Activated naive CD4-positive, alpha-beta T cell treated with anti-CD3 and anti-CD28 coated beads, Interleukin-2, amount 10 ng/mL, durations not matched to agents 7 days and 5 days (primary cell): ENCODE measurements at places on chromosomes 5 and 9.

DNA sequence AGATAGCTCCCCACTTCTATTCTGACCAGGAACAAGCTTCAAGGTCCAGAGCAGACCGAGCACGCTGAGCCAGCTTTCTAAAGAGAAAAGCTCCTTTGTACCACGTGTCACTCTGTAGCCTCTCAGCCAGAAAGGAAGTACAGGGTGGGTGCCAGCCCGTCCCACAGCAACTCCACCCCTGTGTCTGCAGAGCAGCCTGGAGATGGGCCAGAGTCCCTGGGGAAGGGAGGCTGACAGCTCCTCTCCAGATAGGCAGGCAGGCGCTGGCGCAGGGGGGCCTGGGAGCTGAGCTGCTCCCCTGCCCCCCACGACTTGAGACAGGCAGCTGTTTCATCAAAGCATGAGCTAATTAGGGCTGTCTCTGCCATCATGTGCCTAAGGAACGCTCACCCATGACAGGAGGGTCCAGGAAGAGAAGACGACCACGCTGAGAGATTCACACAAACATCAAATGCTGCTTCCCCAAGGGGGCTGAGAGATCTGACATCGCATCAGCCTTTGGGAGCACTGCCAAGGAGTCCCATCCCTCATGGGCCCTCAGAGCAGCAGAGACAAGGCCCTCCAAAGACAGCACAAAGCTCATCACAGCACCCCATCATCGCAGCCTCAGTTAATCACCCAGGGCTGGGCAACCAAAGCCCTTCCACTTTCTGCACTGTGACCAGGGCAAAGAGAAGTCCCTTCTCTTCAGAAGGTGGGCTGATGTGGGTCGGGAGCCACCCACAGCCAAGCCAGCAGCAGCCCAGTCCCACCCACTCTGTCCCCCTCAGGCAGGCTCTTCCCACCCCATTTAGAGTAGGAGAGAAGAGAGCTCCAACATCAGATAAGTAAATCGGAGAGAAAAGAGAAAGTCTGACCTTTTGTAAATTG lies 78.5 kb upstream of the LRRTM2 start:
- H3K27ac ChIP-seq: no peak overlapping the region
- H3K36me3 ChIP-seq: no peaks in the 10 kb centered on the region
- peak; percentile 64 for DNase-seq
- H3K4me1 ChIP-seq: peaks cover 22% of the 10 kb centered on the region
- H3K4me3 ChIP-seq: no peak overlapping the region
- no peaks in the 10 kb centered on the region for H3K27me3 ChIP-seq

- H3K27me3 ChIP-seq: no peaks in the 10 kb centered on the region
- H3K4me1 ChIP-seq: no peaks in the 10 kb centered on the region
- no peak overlapping the region for H3K4me3 ChIP-seq
- no peak overlapping the region for H3K27ac ChIP-seq
Measured at GRCh38 chr9:75950998-75951397, 60.5 kb downstream of the PCSK5 start.

DNA sequence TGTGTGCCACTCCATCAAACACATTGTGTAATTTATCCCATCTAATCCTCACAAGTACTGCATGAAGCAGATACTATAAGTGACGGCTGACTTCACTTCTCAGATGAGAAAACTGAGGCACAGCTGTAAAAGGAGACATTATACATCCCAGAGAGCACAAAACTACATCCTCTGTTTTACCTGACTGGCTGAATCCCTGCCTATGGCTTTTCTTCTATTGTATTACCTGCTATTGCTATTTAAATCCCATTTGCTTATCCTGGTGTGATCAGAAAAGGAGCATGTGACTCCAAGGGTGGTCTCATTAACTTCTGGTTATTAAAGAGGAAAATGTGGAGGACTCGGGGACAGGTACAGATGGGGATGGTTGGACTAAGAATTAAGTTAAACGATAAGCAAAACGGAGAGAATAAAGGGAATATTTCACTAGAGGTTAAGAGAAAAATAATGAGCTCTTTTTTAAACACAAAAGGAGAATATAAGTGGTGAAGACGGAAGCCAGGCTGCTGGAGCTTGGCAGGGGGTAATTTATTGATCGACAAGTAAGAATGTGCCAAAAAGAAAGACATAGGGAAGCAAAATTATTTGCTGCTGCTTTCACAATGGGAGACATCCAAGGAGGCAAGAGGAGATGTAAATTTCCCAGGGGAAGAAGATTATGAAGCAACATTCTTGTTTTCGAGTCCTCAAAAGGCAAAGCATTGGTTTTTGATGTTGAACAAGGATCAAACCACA lies 155.7 kb upstream of the GPR151 start:
- H3K27ac ChIP-seq: no peak overlapping the region
- no peaks in the 10 kb centered on the region for H3K36me3 ChIP-seq
- no peaks in the 10 kb centered on the region for H3K4me1 ChIP-seq

GRCh38 chr5:141605523-141606277 lies 13.1 kb downstream of the DIAPH1 start:
- DNase-seq: peak; percentile 82
- no peaks in the 10 kb centered on the region for H3K27me3 ChIP-seq
- peak overlapping the region; percentile 59 for H3K4me3 ChIP-seq
- H3K27ac ChIP-seq: peak overlapping the region; percentile 94

DNA sequence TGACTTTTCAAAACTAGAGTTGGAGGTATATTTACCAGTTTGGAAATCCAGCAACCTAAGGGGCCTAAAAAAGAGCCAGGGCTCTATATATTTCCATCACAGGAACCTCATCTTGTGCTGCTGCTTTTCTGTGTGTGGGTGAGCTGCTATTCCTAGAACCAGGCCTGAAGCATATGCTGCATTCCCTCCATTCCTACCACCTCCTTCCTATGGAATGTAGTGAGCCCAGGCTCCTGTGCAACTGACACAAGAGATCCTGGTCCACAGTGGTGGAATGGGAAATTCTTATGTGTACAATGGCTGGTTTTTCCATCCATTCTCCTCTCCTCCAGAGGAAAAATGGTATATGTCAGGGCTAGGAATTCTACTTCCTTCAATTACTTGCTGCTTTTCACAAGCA lies 39.1 kb downstream of the SPEF2 start:
- DNase-seq: no peak
- no peak overlapping the region for H3K27ac ChIP-seq
- H3K4me3 ChIP-seq: no peak overlapping the region
- H3K27me3 ChIP-seq: no peaks in the 10 kb centered on the region
- peaks cover 8% of the 10 kb centered on the region for H3K4me1 ChIP-seq

GRCh38 chr5:143569722-143570567 lies 166.5 kb upstream of the NR3C1 start:
- H3K4me1 ChIP-seq: no peaks in the 10 kb centered on the region
- H3K27ac ChIP-seq: no peak overlapping the region
- DNase-seq: no peak
- H3K36me3 ChIP-seq: no peaks in the 10 kb centered on the region

GRCh38 chr5:343461-344401 lies 22.2 kb downstream of the AHRR start:
- H3K4me3 ChIP-seq: peak overlapping the region; percentile 76
- H3K27me3 ChIP-seq: peaks cover 8% of the 10 kb centered on the region
- H3K4me1 ChIP-seq: peaks cover 52% of the 10 kb centered on the region

DNA sequence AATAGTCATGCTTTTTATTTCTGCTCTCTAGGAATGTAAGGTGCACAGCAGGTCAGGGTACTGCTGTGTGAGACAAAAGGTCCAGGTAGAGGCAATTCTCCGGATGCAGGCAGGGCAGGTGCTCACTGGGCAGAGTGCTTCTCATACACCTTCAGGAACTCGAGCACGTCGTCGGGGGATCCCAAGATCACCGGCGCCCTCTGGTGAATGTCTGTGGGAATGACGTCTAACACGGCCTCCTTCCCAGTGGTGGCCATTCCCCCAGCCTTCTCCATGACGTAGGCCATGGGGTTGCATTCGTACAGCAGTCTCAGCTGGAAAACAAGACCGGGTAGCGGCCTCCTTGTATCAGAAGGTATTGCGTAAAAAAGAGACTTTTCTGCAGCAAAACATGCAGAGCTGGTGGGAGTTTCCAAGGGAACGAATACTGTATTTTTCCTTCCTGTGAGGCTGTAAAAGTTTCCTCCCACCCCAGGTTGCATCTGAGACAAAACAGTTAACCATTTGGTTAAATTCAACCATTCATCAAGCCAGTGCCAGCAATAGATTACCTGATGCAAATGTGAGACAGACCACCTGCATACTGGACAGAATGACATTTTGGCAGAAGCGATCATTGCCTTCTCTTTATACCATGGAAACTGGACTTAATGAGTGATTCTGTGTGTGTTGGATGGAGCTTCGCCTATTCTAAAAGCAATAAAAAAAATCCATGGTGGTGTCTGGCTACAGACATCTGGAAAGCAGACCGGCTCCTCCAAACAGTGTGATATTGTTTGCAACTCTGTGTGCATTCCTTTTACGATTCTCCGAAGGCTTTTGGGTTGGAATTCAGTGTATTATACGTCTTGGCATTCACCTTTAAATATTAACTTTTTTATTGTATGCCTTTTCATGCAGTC lies 9.9 kb upstream of the FBP2 start:
- H3K4me1 ChIP-seq: no peaks in the 10 kb centered on the region
- no peaks in the 10 kb centered on the region for H3K36me3 ChIP-seq
- H3K4me3 ChIP-seq: no peak overlapping the region
- DNase-seq: peak; percentile 80
- peaks cover 54% of the 10 kb centered on the region for H3K27me3 ChIP-seq
- H3K27ac ChIP-seq: no peak overlapping the region

GRCh38 chr5:113331209-113331551 lies 103.6 kb downstream of the TSSK1B start:
- H3K27ac ChIP-seq: no peak overlapping the region
- no peaks in the 10 kb centered on the region for H3K36me3 ChIP-seq
- H3K27me3 ChIP-seq: peaks cover 17% of the 10 kb centered on the region
- peaks cover 25% of the 10 kb centered on the region for H3K4me1 ChIP-seq
- no peak overlapping the region for H3K4me3 ChIP-seq

DNA sequence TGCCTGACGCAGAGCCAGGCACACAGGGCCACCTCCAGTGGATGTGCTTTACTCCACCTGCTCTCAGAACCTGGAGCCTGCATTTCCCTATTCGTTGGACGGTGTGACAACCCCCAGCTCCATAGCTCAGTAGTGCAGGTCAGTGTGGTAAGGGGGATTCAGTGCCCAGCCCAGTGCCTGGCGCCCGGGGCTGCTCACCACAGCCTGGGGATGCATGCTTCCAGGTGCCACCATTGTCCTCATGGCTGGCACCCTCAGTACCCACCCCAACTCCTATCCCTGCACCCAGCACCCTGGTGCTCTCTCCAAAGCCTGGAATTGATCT lies 32.8 kb upstream of the ADAMTS2 start:
- H3K27ac ChIP-seq: no peak overlapping the region
- DNase-seq: no peak
- H3K36me3 ChIP-seq: no peaks in the 10 kb centered on the region
- no peaks in the 10 kb centered on the region for H3K27me3 ChIP-seq

DNA sequence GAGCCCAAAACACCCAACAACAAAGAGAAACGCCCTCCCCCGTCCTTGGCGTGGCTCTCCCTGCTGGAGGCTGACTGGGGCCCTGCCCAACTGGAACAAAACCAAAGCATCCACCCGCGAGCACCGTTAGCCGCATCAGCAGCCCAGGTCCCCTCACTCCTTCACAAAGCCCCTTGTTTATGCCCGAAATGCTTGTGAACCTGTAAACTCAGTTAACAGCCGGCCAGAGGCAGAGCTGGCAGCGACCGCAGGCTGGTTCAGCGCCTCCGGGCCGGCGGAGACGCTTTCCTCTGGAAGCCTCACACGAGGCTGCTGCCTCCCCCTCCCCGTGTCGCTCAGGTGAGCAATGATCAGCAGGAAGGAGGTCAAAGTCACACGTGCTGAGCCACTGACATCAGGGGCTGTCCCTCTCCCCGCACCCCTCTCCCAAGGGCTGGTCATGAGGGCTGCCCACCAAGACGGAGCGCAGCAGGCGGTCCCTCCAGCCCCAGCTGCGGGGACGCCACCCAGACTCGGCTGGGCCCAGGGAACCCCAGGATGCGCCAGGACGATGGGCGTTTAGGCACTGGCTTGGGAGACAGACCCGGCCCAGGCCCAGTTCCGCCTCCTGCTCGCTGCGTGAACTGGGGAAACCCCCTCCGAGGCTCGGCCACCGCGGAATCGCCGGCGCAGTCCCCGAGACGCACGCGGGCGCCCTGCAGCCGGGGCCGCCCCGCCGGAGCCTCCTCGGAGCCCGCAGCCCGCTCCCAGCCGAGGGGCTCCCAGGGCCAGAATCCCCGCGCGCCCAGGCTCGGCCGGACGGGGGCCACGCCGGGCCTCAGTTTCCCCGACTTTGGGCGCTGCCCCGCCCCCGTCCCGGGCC lies 563 bp downstream of the SNAPC4 start:
- peak overlapping the region; percentile 81 for H3K27ac ChIP-seq
- peaks cover 55% of the 10 kb centered on the region for H3K4me1 ChIP-seq
- peaks cover 39% of the 10 kb centered on the region for H3K36me3 ChIP-seq
- peak; percentile 57 for DNase-seq
- H3K4me3 ChIP-seq: peak overlapping the region; percentile 84
- no peaks in the 10 kb centered on the region for H3K27me3 ChIP-seq

DNA sequence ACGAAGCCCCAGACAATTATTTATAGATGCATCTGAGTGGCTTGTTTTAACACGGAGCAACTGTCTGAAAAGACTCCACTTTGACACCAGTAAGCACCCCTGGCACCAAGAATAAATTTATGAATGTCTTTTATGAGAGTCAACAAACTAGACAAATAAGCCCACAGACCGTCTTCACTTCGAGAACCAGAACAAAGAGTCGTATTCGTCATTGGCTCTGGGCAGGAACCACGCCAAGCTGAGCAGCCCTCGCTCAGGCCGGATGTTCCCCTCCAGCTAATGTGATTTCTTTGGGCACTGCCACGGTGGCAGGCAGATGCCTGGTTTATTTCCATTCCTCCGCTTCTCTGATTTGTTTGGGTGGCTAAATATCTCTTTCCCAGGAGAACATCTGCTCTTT lies 91.9 kb upstream of the STC2 start:
- H3K4me3 ChIP-seq: no peak overlapping the region
- no peak for DNase-seq
- H3K36me3 ChIP-seq: no peaks in the 10 kb centered on the region
- no peak overlapping the region for H3K27ac ChIP-seq
- H3K27me3 ChIP-seq: peaks cover 4% of the 10 kb centered on the region

DNA sequence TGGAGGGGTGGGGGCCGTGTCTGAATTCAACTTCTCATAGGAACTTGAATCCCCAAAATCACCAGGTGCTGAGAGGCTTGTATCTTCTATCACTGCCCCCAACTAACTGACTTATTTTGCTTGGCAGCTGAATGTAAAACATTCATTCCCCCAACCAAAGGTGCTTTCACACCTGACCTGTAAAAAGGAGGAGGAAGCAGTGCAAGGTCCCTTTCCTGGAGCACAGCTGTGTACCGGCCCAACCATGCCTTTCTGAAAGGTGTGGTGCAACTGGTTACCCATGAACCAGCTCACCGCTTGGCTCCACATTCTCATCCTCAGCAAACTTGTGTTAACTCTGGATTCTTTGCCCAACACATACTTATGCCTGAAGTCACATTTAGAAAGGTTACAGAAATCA lies 34.7 kb downstream of the TMEM167A start:
- H3K27ac ChIP-seq: no peak overlapping the region
- H3K27me3 ChIP-seq: no peaks in the 10 kb centered on the region
- H3K4me3 ChIP-seq: no peak overlapping the region
- H3K4me1 ChIP-seq: no peaks in the 10 kb centered on the region
- no peak for DNase-seq

- no peak for DNase-seq
- H3K27me3 ChIP-seq: no peaks in the 10 kb centered on the region
- H3K4me1 ChIP-seq: no peaks in the 10 kb centered on the region
- H3K4me3 ChIP-seq: no peak overlapping the region
Measured at GRCh38 chr5:33146881-33147280, 293.9 kb upstream of the TARS1 start.

GRCh38 chr9:84959339-84959738 lies 289.8 kb downstream of the NTRK2 start:
- no peaks in the 10 kb centered on the region for H3K36me3 ChIP-seq
- DNase-seq: no peak
- H3K4me1 ChIP-seq: no peaks in the 10 kb centered on the region
- no peak overlapping the region for H3K4me3 ChIP-seq
- no peak overlapping the region for H3K27ac ChIP-seq
- no peaks in the 10 kb centered on the region for H3K27me3 ChIP-seq
